ENCODE measurements at places on chromosomes 6 and 20.

- DNase-seq, result no peak
These were observed 44.5 kb upstream of the RPS6KA2 start for GRCh38 chr6:166671434-166672081.

- DNase-seq, result no peak
These were observed 11.8 kb downstream of the RPS6KA2 start for GRCh38 chr6:166615059-166615770.

- DNase-seq, result no peak
These were observed 6.7 kb downstream of the OPN5 start for GRCh38 chr6:47788498-47788884.

DNA sequence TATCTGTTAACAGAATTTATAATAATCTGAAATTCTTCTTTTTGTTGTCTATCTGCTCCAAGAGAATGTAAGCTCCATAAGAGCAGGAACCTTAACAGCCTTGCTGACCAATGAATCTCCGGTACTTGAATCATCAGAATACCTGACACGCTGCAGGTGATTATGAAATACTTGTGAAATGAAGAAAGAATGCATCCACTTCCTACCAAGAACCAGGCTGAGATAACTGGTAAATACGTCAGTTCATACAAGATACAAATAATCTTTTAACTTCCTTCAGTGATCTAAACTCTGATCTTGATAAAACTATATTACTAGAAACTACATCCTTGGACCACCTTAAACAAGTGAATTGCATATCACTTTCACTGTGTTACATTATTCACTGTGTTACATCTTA, 116.2 kb downstream of the MAP3K5 start:
- no peak for DNase-seq

DNA sequence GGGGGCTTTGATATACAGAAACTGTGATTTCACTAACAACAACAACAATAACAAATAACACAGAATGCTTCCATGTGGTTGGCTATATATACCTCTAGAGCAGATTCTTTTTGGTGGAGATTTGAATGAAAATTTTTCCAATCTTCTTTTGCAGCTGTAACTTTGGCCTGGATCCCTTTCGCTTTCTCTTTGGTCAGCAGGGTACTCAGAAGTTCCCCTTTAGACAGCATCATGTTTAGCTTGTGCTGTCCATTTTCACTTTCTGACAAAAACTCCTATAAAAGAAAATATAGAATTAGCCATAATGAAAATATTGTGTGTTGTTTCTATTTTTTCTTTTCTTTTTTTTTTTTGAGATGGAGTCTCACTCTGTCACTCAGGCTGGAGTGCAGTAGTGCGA, 264.2 kb downstream of the SYNE1 start:
- DNase-seq, result no peak

DNA sequence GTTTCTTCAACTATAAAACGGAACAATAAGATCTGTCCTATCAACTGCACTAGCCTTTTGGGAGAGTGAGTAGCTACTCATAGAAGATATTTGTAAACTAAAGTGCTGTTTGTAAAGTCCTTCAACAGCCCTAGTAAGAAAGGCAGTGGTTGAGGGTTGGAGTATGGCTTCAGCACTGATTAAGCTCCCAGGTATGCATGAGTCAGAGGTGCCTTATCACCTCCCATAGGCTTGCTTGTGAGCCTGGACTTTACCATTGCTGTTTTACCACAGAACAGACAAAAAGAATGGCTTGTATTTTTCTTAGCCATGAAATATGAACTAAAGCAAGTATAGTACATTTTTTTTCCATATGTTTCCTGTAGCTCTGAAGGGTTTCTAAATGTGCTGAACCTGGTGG, 44.1 kb downstream of the SAMD3 start:
- no peak for DNase-seq

- DNase-seq, result no peak
These were observed 129.7 kb downstream of the SNX5 start for GRCh38 chr20:17838921-17839320.

DNA sequence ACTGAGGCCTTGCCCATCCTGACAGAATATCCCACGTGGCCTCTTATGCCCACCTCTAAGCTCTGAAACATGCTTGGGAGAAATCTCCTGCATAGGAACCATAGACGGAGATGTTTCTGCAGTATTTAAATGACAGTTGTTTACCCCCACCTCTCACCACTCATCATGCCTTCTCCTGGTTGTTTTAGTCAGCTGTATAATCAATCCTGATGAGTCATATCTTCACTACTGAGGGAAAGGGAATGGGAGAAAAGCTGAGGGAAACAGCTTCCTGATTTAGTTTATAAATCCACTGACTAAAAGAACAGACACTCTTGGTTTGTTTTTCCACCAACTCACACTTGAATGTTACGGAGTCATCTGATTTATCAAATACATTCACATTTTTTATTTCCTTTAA, 113.2 kb upstream of the TENT5A start:
- no peak for DNase-seq

GRCh38 chr6:144190080-144190479, 39.8 kb downstream of the STX11 start:
- DNase-seq, result no peak

- DNase-seq, result no peak
These were observed 10.9 kb downstream of the PSMB1 start for GRCh38 chr6:170542031-170542719.

DNA sequence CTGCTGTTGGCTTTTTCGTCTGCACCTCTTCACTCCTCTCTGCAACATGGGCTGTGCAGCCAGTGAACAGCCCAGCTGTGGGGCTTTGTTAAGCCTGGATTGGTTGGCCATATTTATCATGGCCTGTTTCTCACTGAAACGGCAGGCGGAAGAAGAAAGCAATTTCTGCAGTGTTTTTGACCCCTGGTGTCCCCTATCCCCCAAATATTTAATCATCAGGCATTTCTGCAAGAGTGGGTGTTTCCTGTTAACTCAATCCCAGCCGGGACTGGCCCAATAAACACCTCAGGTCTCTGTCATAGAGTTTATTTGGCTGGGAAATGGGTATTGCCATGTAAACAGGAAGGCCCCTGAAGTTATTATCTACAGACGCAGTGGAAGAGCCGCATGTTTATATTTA, 174.8 kb upstream of the SUPT3H start:
- no peak for DNase-seq
